IPS DF 19.7 (cell line): ENCODE measurements at places on chromosomes 3 and 15.

DNA sequence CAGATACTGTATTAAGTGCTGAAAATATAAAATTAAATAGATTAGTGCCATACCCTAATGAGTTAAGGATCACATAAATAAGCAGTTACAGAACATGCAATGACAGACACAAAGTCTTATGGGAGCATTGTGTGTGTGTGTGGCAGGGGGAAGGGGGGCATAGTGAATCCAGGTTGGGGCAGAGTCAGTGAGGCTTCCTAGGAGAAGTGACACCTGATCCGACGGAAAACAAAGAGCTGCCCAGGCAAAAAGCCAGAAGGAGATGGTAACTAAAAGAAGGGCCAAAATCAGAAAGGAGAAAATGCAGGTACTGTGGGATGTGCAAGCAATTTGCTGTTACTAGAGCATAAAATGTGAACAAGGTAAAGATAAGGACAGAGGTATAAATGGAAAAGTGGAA is 80.1 kb upstream of the CHRM5 start:
- DNase-seq = no peak

DNA sequence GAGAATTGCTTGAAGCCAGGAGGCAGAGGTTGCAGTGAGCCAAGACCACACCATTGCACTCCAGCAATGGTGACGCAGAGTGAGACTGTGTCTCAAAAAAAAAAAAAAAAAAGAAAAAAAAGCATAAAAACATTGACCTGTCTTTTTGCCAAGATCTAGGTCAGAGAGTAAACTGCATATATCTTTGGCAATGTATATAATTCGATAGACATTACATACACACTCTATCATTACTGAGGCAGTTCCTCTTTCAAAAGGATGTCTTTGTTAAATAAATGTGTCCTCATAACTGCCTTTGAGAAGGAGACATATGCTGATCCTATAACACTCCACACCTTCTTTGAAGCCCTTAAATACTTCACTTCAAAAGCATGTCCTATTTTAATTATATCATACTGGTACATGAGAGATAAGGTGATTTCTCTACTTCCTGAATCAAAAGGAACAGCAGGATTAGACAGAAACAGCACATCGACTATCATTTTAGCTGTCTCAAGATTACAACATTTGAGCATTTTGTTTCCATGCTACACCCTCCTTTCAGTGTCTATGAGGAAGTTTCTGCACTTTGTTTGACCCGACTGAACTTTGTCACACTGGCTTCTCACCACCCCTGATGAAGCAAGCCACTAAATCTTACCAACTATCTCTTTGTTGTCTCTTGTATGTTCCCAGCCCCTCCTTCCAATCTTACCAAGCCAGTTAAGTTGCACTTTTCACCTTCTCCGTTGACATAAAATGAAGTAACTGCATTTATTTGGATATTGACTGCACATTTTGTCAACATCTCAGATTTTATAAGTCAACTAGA is 335.8 kb downstream of the MECOM start:
- no peak for DNase-seq

- DNase-seq = no peak
These were observed 252.5 kb upstream of the TGFBR2 start for GRCh38 chr3:30353711-30354467.

DNA sequence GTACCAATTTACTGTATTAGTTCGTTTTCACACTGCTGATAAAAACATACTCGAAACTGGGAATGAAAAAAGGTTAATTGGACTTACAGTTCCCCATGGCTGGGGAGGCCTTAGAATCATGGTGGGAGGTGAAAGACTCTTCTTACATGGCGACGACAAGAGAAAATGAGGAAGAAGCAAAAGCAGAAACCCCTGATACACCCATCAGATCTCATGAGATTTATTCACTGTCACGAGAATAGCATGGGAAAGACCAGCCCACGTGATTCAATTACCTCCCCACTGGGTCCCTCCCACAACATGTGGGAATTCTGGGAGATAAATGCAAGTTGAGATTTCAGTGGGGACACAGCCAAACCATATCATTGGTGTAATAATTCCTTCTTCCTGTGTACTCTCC is 69.6 kb downstream of the C3orf20 start:
- DNase-seq = no peak

GRCh38 chr3:43874731-43875130 is 184.0 kb downstream of the ABHD5 start:
- DNase-seq = no peak

DNA sequence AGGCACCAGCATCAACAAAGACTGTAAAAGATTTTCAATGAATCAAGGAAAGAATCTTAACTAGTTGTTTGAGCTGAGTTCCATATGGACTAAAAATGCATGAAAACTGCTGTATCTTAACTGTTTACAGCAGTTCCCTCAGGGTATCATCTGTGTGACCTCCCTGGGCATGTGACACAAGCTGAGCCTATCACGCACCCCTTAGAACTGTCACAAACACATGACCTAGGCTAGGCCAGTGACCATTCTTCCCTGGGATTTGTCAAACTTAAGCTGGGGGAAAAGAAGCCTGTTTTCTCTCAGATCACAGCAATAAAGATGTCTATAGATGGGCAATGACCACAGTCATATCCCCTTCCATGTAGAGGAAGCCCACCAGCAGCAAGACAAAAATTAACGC is 35.7 kb downstream of the IGF2BP2 start:
- DNase-seq = no peak

GRCh38 chr3:149152420-149152819 is 23.0 kb downstream of the HPS3 start:
- DNase-seq = no peak

- DNase-seq = no peak
These were observed 393.3 kb downstream of the FEZF2 start for GRCh38 chr3:61980041-61980440.

- DNase-seq = no peak
These were observed 146.1 kb downstream of the DPH6 start for GRCh38 chr15:35399901-35400300.

DNA sequence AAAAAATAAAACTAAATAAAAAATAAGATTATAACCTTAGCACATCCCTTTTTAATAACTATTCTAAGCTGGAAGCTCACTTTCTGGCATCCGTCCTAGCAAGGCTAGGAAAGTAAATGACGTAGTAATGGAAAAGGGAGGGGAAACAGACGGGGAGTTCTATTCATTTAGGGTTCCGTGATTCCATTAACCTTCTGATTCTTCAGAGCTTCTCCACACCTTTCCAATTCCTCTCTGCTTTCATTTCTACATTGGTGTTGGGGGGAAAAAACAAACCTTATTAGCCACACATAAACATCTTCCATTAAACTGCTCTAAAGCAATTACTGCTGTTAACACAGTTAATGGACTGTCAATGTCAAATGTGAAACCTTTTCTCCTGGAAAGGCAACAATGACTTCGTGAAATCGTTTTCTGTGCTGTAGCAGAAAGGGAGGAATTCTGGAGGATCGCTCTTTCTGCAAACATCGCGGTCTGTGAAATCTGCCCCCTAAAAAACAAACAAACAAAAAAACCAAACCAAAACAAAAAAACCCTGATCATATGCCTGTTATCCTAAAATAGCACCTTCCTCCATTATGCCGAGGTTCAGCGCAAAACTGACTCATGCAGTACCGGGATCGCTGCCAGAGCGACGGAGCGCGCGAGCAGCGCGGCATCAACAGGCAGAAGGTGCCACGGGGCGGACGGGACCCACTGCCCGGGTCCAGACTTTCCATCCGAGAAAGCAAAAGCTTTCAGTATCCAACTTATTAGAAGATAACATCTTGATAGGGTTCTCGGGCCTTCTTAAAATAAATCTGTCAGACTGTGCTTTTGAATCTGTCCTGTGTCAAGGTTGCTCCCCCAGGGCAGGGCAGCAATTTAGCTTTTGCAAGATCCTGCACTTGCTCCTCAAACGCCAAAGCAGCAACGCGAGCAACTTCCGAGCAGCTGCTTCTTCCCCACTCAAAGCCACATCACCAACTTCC is 156.2 kb downstream of the FGF12 start:
- no peak for DNase-seq

- no peak for DNase-seq
These were observed 380.5 kb upstream of the TPRG1 start for GRCh38 chr3:188791311-188791710.

- DNase-seq = no peak
These were observed 54.4 kb downstream of the ISG20 start for GRCh38 chr15:88693191-88693590.

DNA sequence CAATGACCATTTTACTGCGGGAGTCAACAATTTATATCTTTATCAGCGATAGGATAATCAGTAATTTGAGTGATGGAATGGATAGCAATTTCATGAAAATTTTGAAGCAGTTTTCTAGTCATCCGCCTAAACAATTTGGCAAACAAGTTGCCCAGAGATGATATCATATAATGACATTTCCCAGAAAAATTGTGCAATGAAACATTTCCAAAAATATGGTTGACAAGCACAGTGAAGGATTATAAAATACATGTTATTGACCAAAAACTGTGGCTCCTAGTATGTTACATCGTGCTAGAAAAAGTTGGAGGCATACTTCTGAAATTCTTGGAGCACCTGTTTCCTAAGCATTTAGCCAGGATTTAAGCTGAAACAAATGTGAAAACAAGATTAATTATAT is 145.1 kb downstream of the GHSR start:
- no peak for DNase-seq

- DNase-seq = no peak
These were observed 36.7 kb downstream of the CFAP44 start for GRCh38 chr3:113404637-113405036.

DNA sequence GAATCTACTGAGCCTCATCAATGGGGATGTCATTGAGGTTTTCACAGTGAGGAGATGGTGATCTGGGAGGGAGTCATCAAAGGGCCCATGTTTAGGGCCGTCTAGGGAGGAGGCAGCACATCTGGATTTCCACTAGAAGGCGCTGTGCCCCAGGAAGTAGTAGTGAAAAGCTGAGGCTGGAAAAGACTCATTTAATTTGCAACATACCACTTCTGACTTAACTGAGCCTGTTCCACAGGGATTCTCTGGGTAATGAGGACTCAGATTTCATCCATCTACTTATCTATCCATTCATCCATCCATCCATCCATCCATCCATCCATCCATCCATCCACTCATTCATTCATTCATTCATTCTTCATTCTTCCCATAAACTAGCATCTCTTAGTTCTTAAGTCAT is 17.4 kb upstream of the SHF start:
- no peak for DNase-seq

GRCh38 chr15:40974879-40975278 is 21.6 kb downstream of the CHAC1 start:
- no peak for DNase-seq

GRCh38 chr15:100383302-100384107 is 41.7 kb upstream of the ADAMTS17 start:
- DNase-seq = no peak

GRCh38 chr3:24046214-24046613 is 101.1 kb downstream of the NR1D2 start:
- no peak for DNase-seq

GRCh38 chr15:74817370-74817737 is 4.7 kb downstream of the LMAN1L start:
- DNase-seq = no peak

- no peak for DNase-seq
These were observed 42.1 kb upstream of the RASA2 start for GRCh38 chr3:141444586-141445285.

DNA sequence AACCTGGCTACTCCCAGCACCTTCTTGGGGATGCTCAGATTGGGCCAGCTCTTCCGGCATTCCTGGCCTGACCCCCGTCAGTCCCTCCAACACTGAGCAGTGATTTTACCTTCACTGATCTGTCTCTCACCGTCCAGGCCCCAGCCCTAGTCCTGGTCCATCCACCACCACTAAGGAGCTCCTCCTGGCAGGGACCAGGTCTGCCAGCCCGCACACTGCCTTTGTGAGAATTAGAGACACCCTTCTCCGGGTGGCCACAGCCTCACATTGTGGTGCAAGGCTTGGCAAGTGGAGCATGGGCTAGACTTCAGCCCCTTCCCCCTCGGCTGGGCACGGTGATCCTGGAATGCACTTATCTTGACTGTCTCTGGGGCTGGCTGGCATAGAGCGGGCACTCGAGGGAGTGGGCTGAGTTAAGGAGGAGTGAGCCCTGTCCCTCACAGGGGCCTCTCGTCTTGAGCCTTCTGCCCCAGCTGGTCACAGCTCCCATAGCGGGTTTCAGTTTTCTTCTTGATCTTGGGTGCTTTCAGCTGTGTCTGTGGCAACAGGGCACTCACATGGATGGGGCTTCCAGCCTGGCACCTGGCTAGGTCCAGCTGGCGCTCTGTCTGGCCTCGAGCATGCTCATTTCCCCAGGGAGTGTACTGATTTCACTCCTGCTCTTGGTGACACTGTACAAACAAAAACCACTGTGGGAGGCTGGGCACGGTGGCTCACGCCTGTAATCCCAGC is 53.9 kb downstream of the LINGO1 start:
- DNase-seq = no peak
